Epithelial cell of alveolus of lung (primary cell): ENCODE measurements at places on chromosomes 5 and 9. TPM values are rescaled to one million over a fixed set of nuclear protein-coding genes. Genes with fewer than 3 reads are reported as not detected.

CD74 gene
- total RNA-seq: 1.7 and 5.4 TPM in 2 replicates

OTULIN gene
- total RNA-seq: 23.3 and 29.1 TPM in 2 replicates

ECSCR gene
- 0.80 and 1.3 TPM in 2 replicates for total RNA-seq

RABEPK gene
- total RNA-seq: 12.5 and 27.3 TPM in 2 replicates

OTULINL gene
- 4.3 and 4.8 TPM in 2 replicates for total RNA-seq

AFAP1L1 gene
- total RNA-seq: 9.0 and 9.7 TPM in 2 replicates

AP3S1 gene
- 79.4 and 81.1 TPM in 2 replicates for total RNA-seq

F12 gene
- total RNA-seq: 0.40 and 1.0 TPM in 2 replicates

MLANA gene
- not detected in 2 replicates for total RNA-seq

IL13 gene
- total RNA-seq: not detected in 2 replicates

SOHLH1 gene
- total RNA-seq: not detected in 2 replicates

PCDHB14 gene
- total RNA-seq: 1.4 TPM in 1 of 2 replicates, not detected in the other
